Hematopoietic multipotent progenitor cell treated with erythropoietin and hydrocortisone succinate and interleukin-3 and kit ligand, for 15 days (in vitro differentiated cells): ENCODE measurements at places on chromosomes 7 and 10.

GRCh38 chr7:150686030-150686631, 625 bp downstream of the GIMAP2 start:
- DNase-seq: no peak

- DNase-seq: no peak
These were observed 327.9 kb downstream of the ADARB2 start for GRCh38 chr10:1409392-1409791.

GRCh38 chr7:22662036-22662435, 65.0 kb upstream of the IL6 start:
- DNase-seq: no peak

DNA sequence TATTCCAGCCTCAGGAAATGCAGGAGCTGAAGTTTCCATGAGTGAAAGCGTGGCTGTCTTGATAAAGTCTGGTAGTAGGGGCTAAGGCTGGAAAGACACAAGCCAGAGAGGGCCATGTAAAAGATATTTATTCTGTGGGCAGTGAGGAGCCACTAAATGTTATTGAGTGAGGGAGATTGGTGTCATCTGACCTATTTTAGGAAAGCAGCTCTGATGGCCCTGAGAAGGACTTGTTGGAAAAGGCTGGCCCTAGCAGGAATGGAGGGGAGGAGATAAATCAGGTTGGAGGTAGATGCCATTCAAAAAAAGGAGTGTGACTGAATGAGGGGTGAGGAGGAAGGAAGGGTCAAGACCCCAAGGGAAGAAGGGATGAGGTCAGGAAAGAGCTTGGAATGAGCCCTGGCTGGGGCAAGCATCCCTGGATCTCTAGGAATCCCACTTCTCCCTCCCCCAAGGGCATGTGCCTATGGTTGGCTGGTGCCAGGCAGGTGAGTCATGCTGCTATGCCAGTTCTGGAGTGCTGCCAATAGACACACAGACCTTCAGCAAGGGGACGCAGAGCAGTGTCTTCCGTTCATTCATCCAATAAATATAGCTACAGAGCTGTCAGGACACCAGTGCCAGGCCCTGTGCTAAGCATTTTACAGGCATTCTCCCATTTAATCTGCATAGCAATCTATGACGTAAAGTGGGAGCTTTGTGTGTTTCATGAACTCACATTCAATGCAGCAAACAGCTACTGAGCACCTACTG, 2.0 kb downstream of the ANKRD2 start:
- peak; percentile 67 for DNase-seq

DNA sequence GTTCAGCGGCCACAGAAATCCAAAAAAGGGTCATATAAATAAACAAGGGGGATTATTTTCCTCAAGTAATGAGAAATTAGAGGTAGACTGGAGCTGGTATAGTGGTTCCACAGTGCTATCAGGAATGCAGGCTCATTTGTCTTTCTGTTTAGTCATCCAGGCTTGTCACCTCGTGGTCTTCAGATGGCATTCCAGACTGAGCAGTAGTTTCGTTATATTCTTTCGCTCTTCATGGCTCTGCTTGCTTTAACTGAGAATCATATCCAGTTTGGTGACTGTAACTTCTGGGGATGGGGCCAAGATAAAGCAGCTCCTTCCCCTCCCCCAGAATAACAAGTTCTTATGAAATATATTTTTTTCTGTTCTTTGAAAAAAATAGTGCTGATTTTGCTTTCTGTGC, 9.5 kb downstream of the ANKIB1 start:
- DNase-seq: no peak

DNA sequence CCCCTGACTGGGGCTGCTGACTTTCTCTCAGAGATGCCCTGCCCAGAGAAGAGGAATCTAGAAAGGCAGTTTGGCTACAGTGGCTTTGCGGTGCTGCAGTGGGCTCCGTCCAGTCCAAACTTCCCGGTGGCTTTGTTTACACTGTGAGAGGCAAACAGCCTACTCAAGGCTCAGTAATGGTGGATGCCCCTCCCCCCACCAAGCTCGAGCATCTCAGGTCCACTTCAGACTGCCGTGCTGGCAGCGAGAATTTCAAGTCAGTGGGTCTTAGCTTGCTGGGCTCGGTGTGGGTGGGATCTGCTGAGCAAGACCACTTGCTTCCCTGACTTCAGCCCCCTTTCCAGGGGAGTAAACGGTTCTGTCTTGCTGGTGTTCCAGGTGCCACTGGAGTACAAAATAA, 734.5 kb upstream of the LRRN3 start:
- no peak for DNase-seq

DNA sequence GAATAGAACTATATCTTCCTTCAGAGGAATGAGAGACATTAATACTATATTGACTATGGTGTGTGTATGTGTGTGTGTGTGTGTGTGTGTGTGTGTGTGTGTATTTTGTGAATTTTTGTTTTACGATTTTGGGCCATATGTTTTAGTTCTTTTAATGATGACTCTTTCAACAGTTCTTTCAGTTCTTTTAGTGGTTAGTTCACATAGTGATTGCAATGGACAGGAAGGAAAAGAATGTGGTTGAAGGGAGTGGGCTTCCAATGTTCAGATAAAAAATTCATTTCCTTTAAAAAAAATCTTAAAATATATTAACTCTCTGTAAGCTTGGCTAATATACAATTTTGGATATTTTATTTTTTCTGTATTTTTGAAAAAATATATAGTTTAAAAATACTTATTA, 315.7 kb upstream of the DGKB start:
- DNase-seq: no peak

DNA sequence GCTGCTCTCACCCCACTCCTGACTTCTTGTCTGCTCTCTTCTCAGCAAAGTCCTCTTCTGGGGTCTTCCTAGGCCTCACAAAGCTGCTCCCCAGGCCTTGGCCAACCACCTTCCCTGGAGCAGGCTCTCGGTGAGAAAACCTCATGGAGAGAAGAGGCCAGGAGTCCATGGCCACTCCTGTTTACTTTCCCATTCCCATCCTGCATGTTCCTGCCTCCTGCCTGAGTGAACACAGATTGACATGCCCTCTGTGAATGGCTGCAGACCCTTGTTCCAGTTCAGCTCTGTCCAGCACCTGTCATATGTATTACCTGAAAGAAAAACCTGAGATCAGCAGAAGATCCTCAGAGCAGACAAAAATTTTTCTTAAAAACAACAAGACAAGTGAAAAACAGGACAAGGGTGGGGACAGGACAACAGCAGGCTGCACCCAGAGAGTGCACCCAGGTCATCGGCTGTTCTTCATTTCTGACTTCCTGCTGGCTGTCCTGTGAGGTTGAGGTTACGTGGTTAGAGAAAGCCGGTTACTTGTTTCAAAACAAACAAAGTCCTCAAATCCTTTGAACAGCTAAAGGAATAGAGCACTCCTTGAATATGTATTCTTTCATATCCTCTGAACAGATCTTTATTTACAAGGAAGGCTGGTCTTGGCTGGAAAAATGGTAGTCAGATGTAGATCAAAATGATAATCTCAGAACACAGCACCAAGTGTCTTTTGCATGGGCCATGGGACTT, 34.0 kb upstream of the DLD start:
- no peak for DNase-seq

GRCh38 chr10:71984126-71984808, 20.1 kb downstream of the CHST3 start:
- no peak for DNase-seq

- no peak for DNase-seq
These were observed 139.8 kb downstream of the ARHGAP22 start for GRCh38 chr10:48464871-48465736.

DNA sequence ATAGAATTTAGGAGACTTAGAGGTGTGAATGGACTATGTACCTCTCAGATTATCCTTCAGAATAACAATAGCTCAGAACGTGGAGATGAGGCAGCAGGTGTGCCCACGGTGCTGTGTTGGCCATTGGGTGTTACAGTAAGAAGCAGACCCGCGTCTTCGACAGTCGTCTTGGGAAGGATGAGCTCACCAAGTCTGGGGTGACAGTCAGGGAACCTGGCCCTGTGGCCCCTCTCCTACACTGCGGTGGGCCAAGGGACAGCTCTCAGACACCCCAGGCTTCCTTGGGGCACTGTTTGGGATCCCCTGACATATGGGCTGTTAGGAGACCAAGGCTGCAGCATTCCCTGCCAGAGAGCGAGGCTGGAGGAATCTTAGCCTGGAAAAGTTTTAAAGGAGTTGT, 88.5 kb downstream of the ACTR3B start:
- no peak for DNase-seq

DNA sequence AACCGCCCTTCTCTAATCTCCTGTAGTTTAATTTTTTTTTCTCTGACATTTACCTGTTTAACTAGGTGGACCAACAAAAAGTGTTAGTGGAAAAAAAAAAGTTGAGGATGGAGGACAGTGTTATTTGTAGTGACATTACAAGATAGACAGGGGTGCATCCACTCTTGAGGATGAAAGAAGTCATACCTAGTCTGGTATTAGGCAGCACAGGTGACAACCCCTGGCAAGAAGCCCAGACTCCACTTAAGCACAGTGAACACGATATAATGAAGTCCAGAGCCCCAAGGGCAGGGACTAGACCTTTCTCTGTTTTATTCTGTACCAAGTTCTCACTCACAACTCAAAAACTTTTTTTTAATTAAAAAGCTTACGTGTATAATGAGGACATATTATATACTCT, 268.4 kb downstream of the GPR37 start:
- DNase-seq: no peak

DNA sequence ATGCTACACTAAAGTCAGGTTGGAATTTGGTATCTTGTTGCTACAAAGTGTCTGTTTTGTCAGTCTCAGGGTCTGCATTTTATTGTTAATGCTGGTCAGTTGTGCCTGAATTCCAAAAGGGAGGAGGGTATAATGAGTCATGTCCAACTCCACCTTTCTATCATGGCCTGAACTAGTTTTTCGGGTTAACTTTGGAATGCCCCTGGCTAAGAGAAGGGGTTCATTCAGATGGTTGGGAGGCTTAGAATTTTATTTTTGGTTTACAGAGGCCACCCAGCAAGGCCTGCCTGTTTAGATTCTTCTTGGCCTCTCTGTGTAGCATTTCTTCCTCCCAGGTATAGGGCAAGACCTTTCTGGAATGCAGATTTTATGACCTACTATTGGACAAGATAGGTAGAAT, 93.2 kb downstream of the SKIDA1 start:
- DNase-seq: no peak

DNA sequence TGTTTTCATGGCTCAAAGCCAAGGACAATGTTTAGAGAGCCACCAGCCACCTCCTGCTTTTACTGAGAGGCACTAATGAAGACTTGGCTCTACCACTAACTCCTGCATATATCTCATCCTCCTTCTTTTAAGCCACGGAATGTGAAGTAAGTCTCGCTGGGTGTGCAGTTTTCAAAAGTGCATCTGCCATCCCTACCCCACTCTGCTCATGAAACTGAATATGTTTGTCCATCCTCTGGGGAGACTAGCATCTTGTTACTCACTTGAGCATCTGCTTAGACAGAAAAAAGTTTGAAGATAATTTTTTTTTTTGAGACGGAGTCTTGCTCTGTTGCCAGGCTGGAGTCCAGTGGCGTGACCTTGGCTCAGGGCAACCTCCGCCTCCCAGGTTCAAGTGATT, 40.8 kb downstream of the EPDR1 start:
- DNase-seq: no peak

GRCh38 chr7:22307816-22308215, 49.1 kb downstream of the RAPGEF5 start:
- no peak for DNase-seq

DNA sequence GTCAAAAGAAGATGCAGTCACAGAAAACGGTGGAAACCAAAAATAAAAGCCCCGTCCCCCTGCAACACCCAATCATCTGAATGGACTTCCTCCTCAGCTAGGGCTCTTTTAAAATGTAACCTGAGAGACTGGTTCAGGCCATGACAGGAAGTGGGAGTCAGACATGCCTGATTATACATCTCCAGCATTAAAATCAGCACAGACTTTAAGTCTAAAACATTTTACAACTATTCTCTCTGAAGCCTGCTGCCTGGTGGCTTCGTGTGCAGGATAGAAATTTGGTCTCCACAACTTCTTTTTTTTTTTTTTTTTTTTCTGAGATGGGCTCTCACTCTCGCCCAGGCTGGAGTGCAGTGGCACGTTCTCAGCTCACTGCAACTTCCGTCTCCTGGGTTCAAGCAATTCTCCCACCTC, 30.3 kb downstream of the HACD1 start:
- DNase-seq: no peak

GRCh38 chr7:148547951-148548350, 42.6 kb upstream of the C7orf33 start:
- no peak for DNase-seq

GRCh38 chr10:112384141-112384540, 10.2 kb downstream of the ACSL5 start:
- no peak for DNase-seq

DNA sequence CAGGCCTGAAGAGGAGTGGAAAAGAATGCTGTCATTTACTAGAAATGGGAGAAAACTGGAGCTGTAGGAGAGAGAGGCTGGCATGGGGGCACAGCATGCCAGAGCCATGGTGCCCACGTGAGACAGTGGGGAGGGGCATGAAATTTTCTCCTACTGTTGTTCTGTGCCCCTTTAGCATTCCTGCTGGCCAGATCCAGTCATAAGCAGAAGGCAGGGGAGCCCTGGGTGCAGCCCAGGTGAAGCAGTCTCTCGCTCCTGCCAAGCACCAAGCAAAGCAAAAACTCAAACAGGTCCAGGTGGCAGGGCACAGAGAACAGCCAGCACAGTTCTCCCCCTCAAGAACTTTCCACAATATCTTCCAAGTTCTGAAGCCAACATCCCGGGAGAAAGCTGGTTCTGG, 383.2 kb downstream of the TCERG1L start:
- DNase-seq: no peak

GRCh38 chr10:113854013-113854760, at the start of the genes DCLRE1A and NHLRC2:
DCLRE1A (minus strand) TSS chr10:113854082; CDS start chr10:113853182, 900 bp downstream.
NHLRC2 (plus strand) TSS chr10:113854661; CDS start chr10:113854873, 212 bp downstream.
- DNase-seq: peak; percentile 79

GRCh38 chr7:152335900-152336571, 99.8 kb downstream of the KMT2C start:
- DNase-seq: no peak

DNA sequence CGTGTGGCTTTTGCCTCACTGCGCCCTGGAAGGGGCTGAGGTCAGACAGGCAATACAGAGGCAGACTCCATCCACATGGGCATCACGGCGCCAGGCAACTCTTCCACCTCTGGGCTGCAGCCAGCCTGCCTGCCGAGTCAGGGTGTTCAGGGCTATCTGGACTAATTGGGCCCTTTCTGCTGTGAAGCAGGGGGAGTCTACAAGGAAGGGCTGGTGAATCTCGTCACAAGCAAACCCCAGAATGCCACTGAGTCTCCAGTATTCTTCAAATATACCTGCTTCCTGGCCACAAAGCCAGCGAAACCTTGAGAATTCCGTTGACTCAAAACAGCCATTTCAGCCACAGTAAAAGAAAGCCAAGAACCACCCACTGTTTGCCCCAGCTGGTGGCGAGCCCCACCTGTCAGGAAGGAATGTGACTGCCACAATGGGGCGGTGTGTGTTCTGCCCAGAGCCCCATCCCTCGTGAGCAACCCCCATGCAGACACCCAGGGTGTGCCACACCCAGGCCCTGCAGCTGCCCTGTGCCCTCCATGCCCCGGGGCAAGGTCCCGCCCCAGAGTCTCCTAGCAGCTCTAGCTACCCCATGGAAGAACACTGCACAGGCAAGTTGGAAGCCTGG, 117.3 kb downstream of the FAM53B start:
- peak; percentile 44 for DNase-seq

DNA sequence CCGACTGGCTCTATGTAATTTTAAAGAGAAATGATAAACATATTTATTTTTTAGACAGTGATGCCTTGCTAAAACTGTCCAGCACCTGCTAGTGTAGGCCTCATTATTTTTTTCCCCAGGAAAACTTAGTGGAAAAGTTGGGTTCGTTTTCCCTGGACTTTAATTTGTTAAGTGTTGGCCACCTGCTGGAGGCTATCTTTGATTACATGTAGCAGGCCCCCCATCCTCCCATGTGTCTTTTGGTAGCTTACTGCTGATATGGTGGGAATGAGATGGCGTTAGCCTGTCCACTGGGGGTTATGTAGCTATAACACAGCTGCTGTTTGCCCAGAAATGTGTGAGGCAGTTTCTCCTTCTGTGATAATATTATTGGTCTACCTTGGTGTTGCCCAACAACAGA, 265.0 kb downstream of the SORCS3 start:
- no peak for DNase-seq
